ENCODE measurements at places on chromosomes 2 and 18. TPM values are rescaled to one million over a fixed set of nuclear protein-coding genes. Genes with fewer than 3 reads are reported as not detected.

REG3A gene
- polyA plus RNA-seq, result not detected

ATP6V1C2 gene
- 4.2 TPM for polyA plus RNA-seq

CDH20 gene
- 1.1 TPM for polyA plus RNA-seq

GPC1 gene
- polyA plus RNA-seq, result not detected

POTEI gene
- polyA plus RNA-seq, result 0.04 TPM

LOXL3 gene
- polyA plus RNA-seq, result not detected

CNGA3 gene
- 0.49 TPM for polyA plus RNA-seq

CSRNP3 gene
- 10.9 TPM for polyA plus RNA-seq

ANKZF1 gene
- 21.7 TPM for polyA plus RNA-seq

DNMT3A gene
- 71.4 TPM for polyA plus RNA-seq

B3GNT2 gene
- polyA plus RNA-seq, result 10.1 TPM

SLC14A1 gene
- polyA plus RNA-seq, result 0.86 TPM

C18orf54 gene
- 10.8 TPM for polyA plus RNA-seq

GLI2 gene
- 9.1 TPM for polyA plus RNA-seq

CCDC93 gene
- polyA plus RNA-seq, result 24.9 TPM

SIX3 gene
- polyA plus RNA-seq, result not detected

TRIM43 gene
- not detected for polyA plus RNA-seq

NOL4 gene
- polyA plus RNA-seq, result 0.25 TPM

PIEZO2 gene
- polyA plus RNA-seq, result 52.7 TPM

TCF7L1 gene
- polyA plus RNA-seq, result 35.4 TPM
